GM23248 (cell line): ENCODE measurements at places on chromosomes 12 and 14. TPM values are rescaled to one million over a fixed set of nuclear protein-coding genes. Genes with fewer than 3 reads are reported as not detected.

DNA sequence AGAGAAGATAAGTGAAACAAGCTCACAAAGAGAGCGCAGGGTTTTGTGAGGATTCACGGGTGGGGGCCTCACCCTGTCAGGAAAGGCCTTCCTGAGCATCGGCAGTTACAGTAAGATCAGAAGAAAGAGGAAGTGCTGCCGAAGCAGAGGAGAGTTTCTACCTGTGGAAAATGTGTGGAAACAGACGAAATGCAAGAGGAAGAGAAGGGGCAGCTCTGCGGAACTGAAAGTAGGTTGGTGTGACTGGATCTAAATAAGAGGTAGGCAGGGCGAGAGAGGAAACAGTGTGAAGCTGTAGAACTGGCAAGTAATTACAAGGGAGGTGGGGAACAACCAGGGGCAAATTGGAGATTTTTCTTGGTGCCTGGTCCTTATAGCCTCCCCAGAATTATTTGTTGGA, 2.6 kb downstream of the GPR68 start:
- no peaks in the 10 kb centered on the region for H3K27me3 ChIP-seq
- no peak overlapping the region for H3K27ac ChIP-seq
- H3K4me3 ChIP-seq, result no peak overlapping the region
- no peak for DNase-seq
- no peaks in the 10 kb centered on the region for H3K36me3 ChIP-seq

The NUAK1 gene
- total RNA-seq, result 29.6 and 45.7 TPM in 2 replicates

- H3K4me3 ChIP-seq, result peak overlapping the region; percentile 87
- H3K4me1 ChIP-seq, result peaks cover 29% of the 10 kb centered on the region
- H3K27me3 ChIP-seq, result no peaks in the 10 kb centered on the region
- DNase-seq, result peak; percentile 83
These were observed 1.4 kb upstream of the ARHGEF40 start for GRCh38 chr14:21068521-21069387.

- no peak overlapping the region for H3K27ac ChIP-seq
- DNase-seq, result peak; percentile 16
- H3K27me3 ChIP-seq, result no peaks in the 10 kb centered on the region
- no peaks in the 10 kb centered on the region for H3K36me3 ChIP-seq
- peaks cover 5% of the 10 kb centered on the region; the same call in 1 of the 2 replicates for H3K4me1 ChIP-seq
These were observed 786 bp upstream of the PFKM start for GRCh38 chr12:48118284-48118871.

GRCh38 chr14:58705066-58705465, 67.3 kb downstream of the DACT1 start:
- peak; percentile 15 for DNase-seq
- no peak overlapping the region for H3K4me3 ChIP-seq
- no peaks in the 10 kb centered on the region for H3K27me3 ChIP-seq
- H3K27ac ChIP-seq, result no peak overlapping the region

GRCh38 chr12:18297902-18298301, 36.6 kb downstream of the PIK3C2G start:
- DNase-seq, result no peak
- H3K4me3 ChIP-seq, result no peak overlapping the region
- H3K27ac ChIP-seq, result no peak overlapping the region

The BDKRB2 gene
- total RNA-seq, result 14.4 and 15.8 TPM in 2 replicates

GRCh38 chr12:67609226-67609870, 39.2 kb upstream of the DYRK2 start:
- no peak overlapping the region for H3K4me3 ChIP-seq
- H3K4me1 ChIP-seq, result no peaks in the 10 kb centered on the region
- DNase-seq, result no peak
- no peaks in the 10 kb centered on the region for H3K36me3 ChIP-seq
- H3K27me3 ChIP-seq, result no peaks in the 10 kb centered on the region

GRCh38 chr12:25769082-25769945, 189.2 kb upstream of the RASSF8 start:
- H3K27me3 ChIP-seq, result no peaks in the 10 kb centered on the region
- DNase-seq, result peak; percentile 93
- H3K4me3 ChIP-seq, result no peak overlapping the region
- H3K36me3 ChIP-seq, result no peaks in the 10 kb centered on the region
- peaks cover 36% of the 10 kb centered on the region for H3K4me1 ChIP-seq

DNA sequence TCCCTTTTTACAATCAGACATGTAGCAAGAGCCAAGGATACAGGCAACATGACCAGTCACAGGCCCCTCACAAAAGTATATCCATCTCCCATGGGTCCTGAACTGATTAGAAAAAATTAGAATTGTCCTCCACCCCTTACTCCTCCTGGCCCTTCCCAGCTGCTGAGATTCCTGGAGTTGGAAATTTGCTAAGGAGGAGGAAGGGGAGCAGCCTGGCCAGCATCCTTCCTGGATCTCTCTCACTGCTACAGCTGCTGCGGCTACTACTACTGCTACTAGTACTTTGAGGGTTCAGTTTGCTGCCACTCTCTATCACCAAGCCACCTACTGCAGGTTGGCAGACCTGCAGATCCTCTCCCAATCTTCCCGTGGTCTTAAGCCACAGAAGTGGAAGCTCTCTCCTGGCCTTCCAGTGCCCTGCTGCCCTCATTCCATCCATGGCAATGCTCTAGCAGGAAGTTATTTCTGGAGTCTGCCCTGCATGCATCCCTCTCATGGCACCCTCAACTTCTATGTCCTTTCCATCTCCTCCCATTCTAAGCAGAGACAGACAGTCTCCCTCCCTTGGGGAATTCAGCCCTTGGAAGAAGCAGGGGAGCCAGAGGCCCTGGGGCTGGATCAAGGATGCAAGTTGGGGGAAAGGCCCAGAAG, 1.0 kb downstream of the ITGA7 start:
- peak overlapping the region; percentile 70 for H3K4me3 ChIP-seq
- H3K36me3 ChIP-seq, result no peaks in the 10 kb centered on the region
- H3K27me3 ChIP-seq, result no peaks in the 10 kb centered on the region
- peaks cover 4% of the 10 kb centered on the region; the same call in 1 of the 2 replicates for H3K4me1 ChIP-seq
- H3K27ac ChIP-seq, result no peak overlapping the region

The CFL2 gene
- total RNA-seq, result 92.2 and 103 TPM in 2 replicates

GRCh38 chr12:105469701-105470100, 139.2 kb downstream of the C12orf75 start:
- H3K4me3 ChIP-seq, result no peak overlapping the region
- H3K36me3 ChIP-seq, result no peaks in the 10 kb centered on the region
- 0 out of 2 replicates have a peak, but pooled peaks cover 3% of the 10 kb centered on the region for H3K4me1 ChIP-seq
- DNase-seq, result no peak
- H3K27me3 ChIP-seq, result no peaks in the 10 kb centered on the region

The CEBPE gene
- total RNA-seq, result not detected in 2 replicates

GRCh38 chr14:51666826-51667225, 15.1 kb downstream of the FRMD6 start:
- no peaks in the 10 kb centered on the region for H3K27me3 ChIP-seq
- H3K36me3 ChIP-seq, result peaks cover 46% of the 10 kb centered on the region
- peaks cover 85% of the 10 kb centered on the region for H3K4me1 ChIP-seq
- peak overlapping the region; percentile 7 for H3K4me3 ChIP-seq
- DNase-seq, result no peak

The GARIN6 gene
- not detected in 2 replicates for total RNA-seq

The TSHR gene
- not detected in 2 replicates for total RNA-seq

- H3K27ac ChIP-seq, result no peak overlapping the region
- no peak for DNase-seq
- no peaks in the 10 kb centered on the region for H3K36me3 ChIP-seq
- H3K4me3 ChIP-seq, result no peak overlapping the region
These were observed 16.5 kb downstream of the SCNN1A start for GRCh38 chr12:6358881-6359280.

- no peak overlapping the region for H3K4me3 ChIP-seq
- H3K4me1 ChIP-seq, result no peaks in the 10 kb centered on the region
- no peak for DNase-seq
- no peaks in the 10 kb centered on the region for H3K36me3 ChIP-seq
These were observed 479.1 kb upstream of the USP15 start for GRCh38 chr12:61781021-61781581.

The TEX52 gene
- not detected in 2 replicates for total RNA-seq
